Right atrium auricular region (tissue), 2 donors: ENCODE measurements at places on chromosomes 6 and 20. TPM values are rescaled to one million over a fixed set of nuclear protein-coding genes. Genes with fewer than 3 reads are reported as not detected.

SOX4 gene
- total RNA-seq, result 5.1 TPM

B3GALT4 gene
- 12.1 TPM for total RNA-seq

PDE7B gene
- 11.2 TPM for total RNA-seq

SLC17A2 gene
- not detected for total RNA-seq

APCDD1L gene
- total RNA-seq, result 0.89 TPM

GRCh38 chr6:335572-335971, 43.3 kb downstream of the DUSP22 start:
- DNase-seq, result no peak

- no peak for DNase-seq
These were observed 163.5 kb upstream of the MANEA start for GRCh38 chr6:95413789-95414188.

DNA sequence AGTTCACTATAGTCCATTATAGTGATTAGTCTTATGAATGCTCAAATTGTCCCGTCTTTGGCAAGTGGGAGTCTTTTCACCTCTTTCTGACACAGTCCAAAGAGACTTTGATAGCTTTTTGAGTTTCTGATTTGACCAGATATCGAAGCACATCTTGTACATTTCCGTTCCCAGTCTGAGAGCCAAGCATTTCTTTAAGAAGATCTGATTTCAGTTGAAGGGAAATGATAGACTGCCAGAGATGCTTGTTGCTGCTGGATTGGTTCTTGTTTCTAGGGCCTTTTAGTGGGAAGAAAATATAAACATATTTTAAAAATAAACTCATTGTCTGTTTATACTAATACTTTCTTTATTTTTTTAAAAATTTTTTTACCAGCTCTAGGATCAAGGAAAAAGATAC, 54.1 kb upstream of the IER3 start:
- no peak for DNase-seq

DNA sequence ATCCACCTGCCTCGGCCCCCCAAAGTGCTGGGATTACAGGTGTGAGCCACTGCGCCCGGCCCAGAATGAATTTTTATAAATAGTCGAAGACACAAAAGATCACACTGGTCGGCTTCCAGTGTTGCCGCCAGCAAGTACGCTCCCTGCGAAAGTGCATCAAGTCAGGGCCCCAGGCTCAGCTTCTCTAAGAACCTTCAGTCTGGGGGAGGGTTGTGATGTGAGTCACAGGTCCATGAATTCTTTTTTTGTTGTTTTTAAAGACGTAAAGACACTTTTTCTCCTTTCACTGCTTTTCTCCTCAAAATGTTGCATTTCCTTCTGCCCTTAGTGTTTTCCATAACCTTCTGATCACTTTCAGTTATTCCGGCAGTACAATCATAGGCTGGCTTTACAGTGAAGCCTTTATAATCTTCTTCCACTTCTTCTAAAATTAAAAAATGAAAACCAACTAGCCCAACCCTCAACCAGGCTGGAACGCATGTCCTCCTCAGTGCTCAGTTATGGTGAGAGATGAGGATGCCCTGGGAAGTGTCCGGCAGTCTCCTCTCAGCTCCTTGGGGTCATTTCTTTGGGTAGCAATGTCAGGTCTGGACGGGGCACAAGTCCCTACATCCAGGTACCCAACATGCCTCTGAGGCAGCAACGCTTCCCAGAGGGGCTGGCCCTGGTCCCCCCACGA, 66.6 kb downstream of the CSE1L start:
- DNase-seq, result no peak

DNA sequence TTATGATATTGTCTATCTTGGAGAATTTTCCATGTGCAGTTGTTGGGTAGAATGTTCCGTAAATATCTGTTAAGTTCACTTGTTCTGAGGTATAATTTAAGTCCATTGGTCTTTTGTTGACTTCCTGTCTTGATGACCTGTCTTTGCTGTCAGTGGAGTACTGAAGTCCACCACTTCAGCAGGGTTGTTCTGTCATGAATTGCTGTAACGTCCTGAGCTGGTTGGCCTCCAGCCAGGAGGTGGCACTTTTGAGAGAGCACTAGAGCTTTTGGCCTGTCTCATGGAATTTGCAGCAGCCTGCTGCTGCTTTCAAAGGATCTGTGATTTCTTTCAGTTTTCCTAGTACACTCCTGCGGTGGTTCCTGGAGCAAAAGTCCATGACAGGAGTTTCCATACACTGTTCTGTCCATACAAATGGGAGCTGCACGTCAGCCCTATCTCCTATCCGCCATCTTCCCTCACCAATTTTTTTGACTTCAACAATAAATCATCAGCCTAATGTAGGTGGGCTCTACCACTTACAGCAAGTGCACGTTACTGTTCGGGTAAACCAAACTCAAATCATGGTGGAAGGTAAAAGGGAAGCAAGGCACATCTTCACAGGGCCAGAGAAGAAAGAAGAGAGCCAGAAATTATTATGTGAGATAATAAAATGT, 46.9 kb upstream of the TRERF1 start:
- no peak for DNase-seq

GRCh38 chr6:147087641-147088040, 116.6 kb upstream of the STXBP5 start:
- DNase-seq, result no peak

DNA sequence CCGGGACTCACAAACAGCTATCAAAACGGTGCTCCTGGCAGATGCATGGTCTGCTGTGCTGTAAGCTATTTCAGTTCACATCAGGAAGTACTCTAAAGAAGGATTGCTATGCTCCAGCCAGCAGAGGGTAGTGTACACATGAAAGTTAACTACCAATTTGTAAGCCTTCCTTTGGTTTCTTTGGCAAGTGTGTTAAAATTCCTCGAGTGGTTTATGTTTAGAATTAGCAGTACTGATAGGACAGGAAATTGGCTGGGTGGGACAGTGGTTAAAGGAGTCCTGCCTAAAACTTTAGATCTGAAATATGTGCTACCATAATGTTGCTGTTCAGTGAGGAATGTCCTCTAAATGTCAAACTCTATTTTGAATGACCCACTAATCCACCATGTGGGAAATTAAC, 47.4 kb downstream of the TRMT11 start:
- no peak for DNase-seq

DNA sequence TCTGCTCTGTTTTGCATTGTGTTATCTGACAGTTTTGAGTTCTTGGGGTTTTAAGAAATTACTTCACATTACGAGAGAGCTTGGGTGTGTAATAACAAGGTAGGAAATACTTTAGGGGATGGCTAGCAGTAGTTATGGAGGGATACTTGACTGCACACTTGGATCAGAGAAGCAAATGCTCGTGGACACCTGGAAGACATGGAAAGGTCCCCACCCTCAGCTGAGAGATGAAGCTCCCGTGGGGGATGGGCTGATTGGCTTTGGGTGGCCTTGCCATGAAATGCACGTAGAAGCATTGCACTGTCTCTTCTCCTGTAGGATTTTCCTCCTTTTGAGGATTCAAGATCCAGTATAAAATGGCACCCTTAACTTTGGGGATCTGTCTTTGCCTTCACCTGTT, 61.5 kb upstream of the UNC93A start:
- no peak for DNase-seq

- DNase-seq, result no peak
These were observed 20.7 kb downstream of the DYNLRB1 start for GRCh38 chr20:34536798-34537394.

- DNase-seq, result no peak
These were observed 4.8 kb downstream of the SRF start for GRCh38 chr6:43175676-43176422.
